ENCODE measurements at places on chromosomes 5 and 9.

GRCh38 chr5:72171667-72172066, 64.4 kb downstream of the MAP1B start:
- DNase-seq: no peak

- no peak for DNase-seq
Observed at GRCh38 chr5:17004441-17005106, 68.5 kb upstream of the MYO10 start.

DNA sequence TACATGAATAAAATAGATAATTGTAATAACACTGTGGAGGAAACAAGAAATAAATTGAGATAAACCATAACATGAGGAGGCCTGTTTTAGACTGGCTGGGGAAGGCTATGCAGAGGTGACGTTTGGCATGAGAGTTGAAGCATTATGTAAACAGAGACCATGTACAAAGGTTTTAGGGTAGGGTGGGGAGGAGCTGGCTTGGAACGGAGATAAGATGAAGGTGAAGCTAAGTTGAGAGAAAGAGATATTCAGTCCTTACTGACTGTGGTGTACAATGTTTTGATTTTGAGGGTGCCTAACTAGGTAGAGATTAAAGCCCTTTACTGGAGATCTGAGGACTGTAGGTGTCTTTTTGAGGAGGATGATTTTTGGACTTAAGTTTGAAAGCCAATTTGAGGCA, 17.8 kb downstream of the MAN2A1 start:
- no peak for DNase-seq

- DNase-seq: no peak
Observed at GRCh38 chr9:97311798-97312500, 4.5 kb downstream of the CCDC180 start.

GRCh38 chr5:9838916-9839315, 208.8 kb upstream of the TAS2R1 start:
- no peak for DNase-seq

DNA sequence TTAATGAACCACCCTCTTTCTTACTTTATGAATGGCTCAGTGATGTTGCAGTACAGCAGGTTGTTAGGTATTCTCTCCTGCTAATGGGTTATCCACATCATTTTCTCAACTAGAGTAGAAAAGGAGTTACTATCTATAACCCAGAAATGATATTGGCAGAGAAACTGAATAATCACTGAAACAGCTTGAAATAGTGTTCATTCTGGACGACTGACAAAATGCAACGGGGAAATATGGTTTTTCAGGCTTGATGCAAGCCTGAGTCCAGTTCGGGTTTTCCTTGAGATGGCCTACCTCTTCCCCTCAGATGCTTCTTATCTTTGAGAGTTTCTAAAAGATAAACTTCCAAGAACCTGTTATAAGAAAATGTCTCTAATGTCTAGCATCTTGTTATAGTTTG, 187.3 kb downstream of the RAB3C start:
- DNase-seq: no peak

- DNase-seq: no peak
Observed at GRCh38 chr5:68385936-68386335, 170.4 kb downstream of the PIK3R1 start.

DNA sequence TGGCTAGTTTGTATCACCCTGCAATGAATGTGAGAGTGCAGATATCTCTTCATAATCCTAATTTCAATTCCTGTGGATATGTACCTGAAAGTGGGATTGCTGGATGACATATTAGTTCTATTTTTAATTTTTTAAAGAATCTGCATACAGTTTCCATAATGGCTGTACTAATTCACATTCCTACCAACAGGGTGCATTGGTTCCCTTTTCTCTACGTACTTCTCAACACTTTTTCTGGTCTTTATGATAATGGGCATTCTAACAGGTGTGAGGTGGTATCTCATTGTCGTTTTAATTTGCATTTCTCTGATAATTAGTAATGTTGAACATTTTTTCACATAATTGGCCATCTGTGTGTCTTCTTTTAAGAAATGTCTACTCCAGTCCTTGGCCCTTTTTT, 927.5 kb downstream of the DTWD2 start:
- DNase-seq: no peak

GRCh38 chr9:99023831-99024230, 80.1 kb downstream of the COL15A1 start:
- DNase-seq: no peak

DNA sequence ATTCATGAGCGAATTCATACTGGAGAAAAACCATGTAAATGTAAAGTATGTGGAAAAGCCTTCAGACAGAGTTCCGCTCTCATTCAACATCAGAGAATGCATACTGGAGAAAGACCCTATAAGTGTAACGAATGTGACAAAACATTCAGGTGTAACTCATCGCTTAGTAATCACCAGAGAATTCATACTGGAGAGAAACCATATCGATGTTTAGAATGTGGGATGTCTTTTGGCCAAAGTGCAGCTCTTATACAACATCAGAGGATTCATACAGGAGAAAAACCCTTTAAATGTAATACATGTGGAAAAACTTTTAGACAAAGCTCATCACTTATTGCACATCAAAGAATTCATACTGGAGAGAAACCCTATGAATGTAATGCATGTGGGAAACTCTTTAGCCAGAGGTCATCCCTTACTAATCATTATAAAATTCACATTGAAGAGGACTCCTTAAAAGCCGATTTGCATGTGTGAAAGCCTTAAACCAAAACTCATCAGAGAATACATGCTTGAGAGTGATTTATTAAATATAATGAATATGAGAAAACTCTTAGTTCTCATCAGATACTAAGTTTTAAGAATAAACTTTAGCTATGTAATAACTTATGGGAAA, 11.8 kb upstream of the ZFP2 start:
- DNase-seq: no peak

GRCh38 chr5:139660105-139660922, 12.2 kb downstream of the CXXC5 start:
- DNase-seq: no peak

DNA sequence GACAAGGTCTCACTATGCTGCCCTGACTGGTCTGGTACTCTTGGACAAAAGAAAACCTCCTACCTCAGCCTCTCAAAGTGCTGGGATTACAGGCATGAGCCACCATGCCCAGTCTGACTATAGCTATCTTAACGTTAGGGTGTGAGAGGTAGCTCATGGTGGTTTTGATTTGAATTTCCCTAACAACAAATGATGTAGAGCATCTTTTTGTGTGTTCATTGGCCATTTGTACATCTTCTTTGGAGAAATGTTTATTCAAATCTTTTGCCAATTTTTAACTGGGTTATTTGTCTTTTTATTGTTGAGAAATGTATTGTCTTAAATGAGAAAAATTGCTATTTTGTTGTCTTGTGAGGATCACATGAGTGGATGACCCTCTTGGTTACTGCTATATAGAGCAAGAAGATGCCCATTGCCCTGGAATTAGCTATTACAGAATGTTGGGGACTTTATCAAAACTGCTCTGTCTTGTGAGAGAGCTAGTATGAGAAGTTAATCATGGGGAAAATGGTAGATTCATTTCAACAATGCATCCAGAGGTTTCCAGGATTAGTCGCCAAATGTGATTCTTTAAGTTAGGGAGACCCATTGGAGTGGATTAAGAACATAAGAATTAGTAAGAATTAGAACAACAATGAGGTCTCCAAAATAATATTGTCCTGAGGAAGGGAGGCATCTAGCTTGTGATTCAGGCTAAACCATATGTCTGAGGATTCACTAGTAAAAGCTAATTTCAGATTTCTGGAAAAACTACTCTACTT, 124.3 kb upstream of the MOCS2 start:
- no peak for DNase-seq

DNA sequence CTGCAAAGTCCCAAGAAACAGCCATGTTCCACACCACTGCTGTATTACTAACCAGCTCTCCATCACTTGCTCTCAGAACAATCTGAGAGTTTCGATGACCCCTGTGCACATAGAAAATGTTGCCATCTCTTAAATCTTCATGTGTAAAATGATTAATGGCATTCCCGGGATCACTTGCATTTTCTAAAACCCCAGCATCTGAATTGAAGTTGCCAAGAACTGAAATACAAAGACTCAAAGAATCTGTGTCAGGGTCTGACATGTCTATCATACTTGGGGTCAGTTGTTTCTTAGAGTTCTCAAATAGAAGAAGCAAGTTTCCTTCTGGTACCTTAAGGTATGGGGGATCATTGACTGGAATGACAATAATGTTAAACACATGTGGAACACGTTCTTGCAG, 115.1 kb downstream of the ESM1 start:
- DNase-seq: no peak

DNA sequence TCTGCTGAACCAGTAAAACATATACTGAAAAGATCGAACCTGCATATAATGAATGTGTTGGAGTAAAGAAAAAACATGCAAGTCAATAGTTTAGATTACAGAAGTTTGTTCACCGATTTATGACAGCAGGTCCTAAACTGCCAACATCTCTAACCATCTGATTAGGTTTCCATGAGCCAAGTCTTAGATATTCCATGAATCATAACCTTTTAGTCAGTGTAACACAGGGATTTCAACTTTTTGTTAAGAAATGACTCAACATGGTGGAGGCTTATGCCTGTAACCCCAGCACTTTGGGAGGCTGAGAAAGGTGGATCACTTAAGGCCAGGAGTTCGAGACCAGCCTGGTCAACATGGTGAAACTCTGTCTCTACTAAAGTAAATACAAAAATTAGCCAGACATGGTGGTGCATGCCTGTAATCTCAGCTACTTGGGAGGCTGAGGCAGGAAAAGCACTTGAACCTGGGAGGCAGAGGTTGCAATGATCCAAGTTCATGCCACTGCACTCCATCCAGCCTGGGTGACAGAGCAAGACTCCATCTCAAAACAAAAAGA, 38.7 kb downstream of the APC start:
- no peak for DNase-seq

DNA sequence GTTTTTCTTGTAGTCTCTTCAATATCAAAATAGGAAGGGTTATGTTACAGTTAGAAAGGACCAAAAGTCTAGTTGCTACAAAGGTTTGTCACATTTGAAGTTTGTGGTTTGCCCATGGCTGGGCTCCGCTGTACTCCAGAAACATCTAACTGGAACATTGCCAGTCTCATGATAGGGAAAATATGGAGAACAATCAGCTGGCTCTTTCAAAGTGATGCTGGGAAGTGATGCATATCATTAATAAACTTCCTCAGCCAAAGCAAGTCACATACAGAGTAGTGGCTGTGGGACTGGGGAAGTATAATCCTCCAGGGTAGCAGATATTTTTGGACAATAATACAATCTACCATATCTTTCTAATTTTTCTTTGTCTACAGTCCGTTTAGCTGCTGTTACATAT, 8.8 kb downstream of the BTF3 start:
- no peak for DNase-seq

- no peak for DNase-seq
Observed at GRCh38 chr5:16570121-16570815, 46.5 kb downstream of the RETREG1 start.

GRCh38 chr9:9173264-9173663, 1373.7 kb upstream of the DMAC1 start:
- no peak for DNase-seq

- DNase-seq: no peak
Observed at GRCh38 chr9:124352616-124353015, 62.6 kb downstream of the PSMB7 start.

DNA sequence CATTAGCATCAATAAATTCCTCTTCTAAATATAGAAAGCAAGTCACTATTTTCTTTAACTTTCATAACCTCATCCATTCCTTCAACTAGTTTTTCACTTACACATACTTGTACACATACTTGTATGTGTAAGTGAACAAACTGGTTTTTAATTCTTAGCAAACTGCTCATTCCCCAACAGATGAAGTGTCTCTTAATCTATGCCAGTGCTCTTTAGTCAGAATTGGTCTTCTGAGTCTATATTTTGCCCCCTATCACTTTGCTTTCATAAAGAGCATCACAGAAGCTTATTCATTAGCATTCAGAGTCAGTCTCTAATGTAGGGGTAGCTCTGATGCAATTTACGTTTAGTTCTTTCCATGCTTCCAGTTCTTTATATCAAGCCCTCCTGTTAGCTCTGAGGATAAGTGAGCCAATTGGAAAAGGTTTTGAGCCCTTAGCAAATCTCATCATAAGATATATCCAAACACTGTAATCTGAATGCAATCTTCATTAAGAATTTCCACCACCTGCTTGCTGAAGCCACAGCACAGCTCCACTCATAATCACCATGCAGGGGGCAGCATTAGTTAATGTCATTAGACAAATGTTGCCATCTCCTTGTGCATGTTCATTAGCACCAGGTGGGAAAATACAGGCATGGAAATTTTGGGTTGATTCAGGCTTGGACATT, 178.5 kb upstream of the SLC24A2 start:
- DNase-seq: no peak

- DNase-seq: no peak
Observed at GRCh38 chr5:124650147-124650561, 96.3 kb downstream of the ZNF608 start.

- no peak for DNase-seq
Observed at GRCh38 chr9:104073770-104074133, 20.4 kb upstream of the SMC2 start.

DNA sequence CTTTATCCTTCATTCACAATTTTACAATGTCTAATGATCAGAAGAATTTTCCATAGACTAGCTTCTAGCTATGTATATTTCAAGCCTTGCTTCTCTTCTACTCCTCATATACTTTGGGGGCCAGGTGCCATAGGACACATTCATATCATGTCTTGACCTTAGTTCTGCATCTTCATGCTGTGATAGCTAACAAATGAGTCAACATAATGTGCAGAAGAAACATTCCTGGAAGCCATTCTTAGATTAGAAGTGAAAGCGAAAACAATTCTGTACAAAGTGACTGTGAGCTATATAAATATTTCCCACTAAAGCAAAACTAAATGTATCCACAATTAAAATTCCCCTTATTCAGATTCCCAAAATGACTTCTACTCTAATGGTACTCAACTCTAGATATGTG, 320.2 kb upstream of the NREP start:
- DNase-seq: no peak

GRCh38 chr5:143308731-143309130, 94.8 kb downstream of the NR3C1 start:
- DNase-seq: no peak

DNA sequence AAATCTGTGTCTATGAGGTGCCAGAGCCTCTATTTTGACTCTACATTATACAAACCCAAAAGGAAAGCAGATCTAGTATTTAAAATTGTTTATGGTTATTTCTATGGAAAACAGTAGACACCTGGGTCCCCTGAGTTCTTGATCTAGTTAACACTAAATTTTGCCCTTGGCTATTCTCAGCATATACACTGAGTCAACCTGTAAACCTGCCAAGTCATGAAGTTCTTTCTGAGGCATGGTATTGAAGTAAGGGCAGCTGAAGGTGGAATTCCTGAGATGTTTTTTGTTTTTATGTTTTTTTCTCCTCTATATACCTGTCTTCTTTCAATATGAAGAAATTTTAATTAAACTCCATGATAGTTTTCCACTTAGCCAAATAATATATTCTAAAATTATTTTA, 120.2 kb downstream of the PDE4D start:
- no peak for DNase-seq

GRCh38 chr5:37206736-37207135, 42.4 kb downstream of the CPLANE1 start:
- DNase-seq: no peak

GRCh38 chr5:141785135-141785534, 93.1 kb downstream of the PCDH1 start:
- no peak for DNase-seq

- DNase-seq: no peak
Observed at GRCh38 chr5:63022403-63022802, 443.8 kb downstream of the LRRC70 start.

Measured in stimulated activated CD4-positive, alpha-beta T cell treated with anti-CD3 and anti-CD28 coated beads, TNF-alpha, amount 100 ng/mL, for 24 hours (primary cell).